ENCODE measurements at places on chromosomes 16 and 17.

DNA sequence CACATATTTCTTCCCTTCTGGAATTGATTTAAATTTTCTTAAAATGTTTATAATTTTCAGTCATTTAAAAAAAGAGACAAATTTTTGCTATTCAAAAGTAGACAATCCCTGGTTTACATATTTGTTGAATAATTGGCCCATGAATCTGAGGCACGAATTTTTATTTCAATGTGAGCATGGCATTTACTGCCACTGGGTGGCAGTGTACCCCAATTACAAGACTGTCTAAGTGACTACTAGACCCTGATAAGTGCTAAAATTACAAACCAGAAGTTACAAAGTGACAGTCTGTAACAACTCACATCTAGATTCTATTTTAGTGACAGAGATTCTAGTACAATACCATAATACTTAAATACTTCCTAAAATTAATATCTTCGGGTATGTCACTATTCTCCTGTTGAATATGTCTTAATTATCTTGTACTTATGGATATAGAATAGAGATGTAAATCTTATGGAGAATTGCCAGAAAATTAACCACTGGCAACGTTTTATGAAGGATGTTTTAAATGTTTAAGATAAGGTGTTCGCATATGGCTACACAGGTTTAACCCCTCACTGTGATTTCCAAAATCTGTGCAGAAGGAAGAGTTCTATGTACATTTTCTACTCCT, 235.8 kb downstream of the MAP2K4 start:
- DNase-seq: no peak

GRCh38 chr16:47734081-47734857, 273.1 kb downstream of the PHKB start:
- no peak for DNase-seq

GRCh38 chr17:78708510-78708973, 73.5 kb downstream of the CYTH1 start:
- DNase-seq: peak; percentile 52

DNA sequence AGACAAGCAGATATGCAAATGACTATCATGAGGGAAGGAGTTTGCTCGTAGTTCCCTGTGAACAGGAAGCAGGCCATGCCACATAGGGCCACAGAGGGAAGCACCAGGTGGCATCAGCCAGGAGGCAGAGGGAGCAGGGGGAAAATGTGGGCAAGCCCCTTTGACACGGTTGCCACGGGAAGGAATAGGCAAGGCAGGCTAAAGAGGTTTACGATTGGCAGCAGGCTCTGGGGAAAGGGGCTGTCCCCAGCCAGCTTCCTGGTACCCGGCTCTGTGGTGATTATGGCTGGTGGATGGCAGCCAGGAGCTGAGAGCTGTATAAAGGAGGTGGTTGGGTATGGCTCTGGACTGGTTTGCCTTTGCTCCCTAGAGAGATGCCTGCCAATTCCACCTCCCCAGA, 848 bp downstream of the CES3 start:
- no peak for DNase-seq

GRCh38 chr17:7479213-7480088, at the start of gene ZBTB4:
Gene ZBTB4, minus strand, starts transcription at chr17:7479631. Its CDS starts 12,830 bp downstream, at chr17:7466801.
- DNase-seq: peak; percentile 33

- peak; percentile 46 for DNase-seq
Measured at GRCh38 chr17:3639981-3640596, 3.5 kb downstream of the CTNS start.

GRCh38 chr16:86298758-86299134, 211.6 kb upstream of the FOXF1 start:
- no peak for DNase-seq

GRCh38 chr16:86424985-86425384, 85.3 kb upstream of the FOXF1 start:
- DNase-seq: no peak

DNA sequence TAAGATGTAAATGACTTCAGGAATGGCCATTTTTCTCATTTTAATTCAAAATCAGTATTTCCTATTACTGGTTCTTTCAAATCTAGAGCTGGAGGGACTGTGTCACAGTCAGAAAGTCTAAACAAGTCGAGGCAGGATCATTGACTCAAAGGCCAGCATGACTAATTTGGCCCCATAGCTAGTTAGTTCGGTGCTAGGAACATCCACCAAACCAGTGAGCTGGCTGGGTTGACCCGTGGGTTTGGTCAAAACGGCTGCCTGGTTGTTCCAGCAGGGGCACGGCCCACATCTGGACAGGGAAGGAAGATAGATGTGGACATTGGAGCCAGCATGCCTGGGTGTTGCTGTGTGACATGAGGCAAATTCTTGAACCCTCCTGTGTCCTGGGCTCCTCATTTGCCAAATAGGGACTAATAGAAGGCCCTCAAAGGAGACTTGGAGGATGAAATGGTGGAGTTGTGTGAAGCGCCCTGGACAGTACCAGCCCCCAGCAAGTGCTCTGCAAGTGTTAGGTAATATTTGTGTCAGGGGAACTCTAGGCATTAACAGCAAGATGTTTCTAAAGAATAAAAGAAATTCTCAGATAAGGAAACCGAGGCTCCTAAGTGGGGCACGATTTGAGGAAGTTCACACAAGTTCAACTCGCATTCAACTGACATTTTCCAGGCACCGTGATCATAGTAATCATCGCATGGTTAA, 46.2 kb downstream of the MEOX1 start:
- DNase-seq: no peak

DNA sequence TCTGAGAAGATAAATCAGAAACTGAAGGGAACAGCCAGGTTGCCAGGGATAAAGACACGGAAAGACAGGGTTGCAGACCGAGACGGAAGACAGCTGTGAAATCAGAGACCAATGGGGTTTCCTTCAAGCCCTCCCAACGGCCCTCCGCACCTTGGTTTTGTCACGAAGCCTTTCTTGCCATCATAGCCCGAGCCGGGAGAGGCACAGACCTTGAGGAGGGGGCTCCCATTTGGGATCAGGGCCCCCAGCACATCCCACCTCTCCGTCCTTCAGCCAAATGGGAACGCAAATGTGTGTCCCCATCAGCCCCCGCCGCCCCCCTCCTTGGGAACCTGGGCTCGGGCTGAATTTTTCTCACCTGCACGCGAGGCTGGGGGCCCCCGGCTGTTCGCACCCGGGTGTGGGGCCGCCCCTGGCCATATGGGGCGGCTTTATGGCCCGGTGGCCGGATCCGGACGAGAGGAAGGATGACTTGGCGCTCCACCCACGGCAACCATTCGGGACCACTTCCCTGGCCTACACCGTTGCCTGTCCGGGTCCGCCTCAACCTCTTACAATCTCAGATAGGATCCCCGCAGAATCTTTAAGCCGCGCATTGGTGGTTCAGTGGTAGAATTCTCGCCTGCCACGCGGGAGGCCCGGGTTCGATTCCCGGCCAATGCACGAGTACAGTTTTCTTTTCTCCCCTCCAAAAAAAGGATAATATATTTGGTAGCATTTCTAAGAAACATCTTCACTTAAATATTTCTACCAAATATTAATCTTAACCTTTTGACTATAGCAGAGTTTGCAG, 1.4 kb upstream of the HES7 start:
- DNase-seq: peak; percentile 92

GRCh38 chr16:979859-980594, 1.5 kb upstream of the SOX8 start:
- no peak for DNase-seq

DNA sequence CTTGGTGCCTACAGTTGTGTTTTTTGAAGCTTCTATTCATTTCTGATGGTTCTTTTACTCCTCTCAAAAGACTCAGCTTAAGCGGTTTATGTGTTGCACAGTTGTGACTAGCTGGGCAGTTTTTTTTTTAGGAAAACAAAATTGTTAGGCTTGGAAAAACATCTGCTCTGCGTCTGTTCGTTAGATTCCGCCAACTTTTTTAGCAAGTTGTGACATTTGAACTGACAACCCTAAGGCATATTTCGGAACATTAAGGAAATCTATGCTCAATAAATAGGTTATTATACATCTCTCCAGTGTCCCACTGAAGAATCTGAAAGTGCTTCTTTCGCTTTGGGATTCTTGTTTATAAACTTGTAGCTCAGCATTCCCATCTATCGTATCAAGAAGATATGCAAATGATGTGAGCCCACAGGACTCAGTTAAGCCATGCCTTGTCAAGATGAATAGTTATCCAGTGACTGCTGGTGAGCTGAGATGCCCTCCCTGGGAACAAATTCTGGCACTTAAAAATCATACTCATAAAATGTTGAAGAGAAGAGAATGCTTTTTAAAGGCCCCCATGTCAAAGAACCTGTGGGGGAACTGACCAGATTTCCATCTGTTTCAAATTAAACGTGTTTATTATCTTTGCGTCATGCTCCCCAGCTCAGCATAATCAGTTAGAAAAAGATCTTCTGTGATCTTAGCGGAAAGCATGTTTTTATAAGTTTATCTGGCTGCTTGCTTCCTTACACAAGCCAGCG, 109.0 kb upstream of the FAM20A start:
- no peak for DNase-seq

- DNase-seq: no peak
Measured at GRCh38 chr16:82891918-82892317, 265.1 kb downstream of the CDH13 start.

GRCh38 chr16:74298104-74298503, 1.5 kb downstream of the PSMD7 start:
- no peak for DNase-seq

DNA sequence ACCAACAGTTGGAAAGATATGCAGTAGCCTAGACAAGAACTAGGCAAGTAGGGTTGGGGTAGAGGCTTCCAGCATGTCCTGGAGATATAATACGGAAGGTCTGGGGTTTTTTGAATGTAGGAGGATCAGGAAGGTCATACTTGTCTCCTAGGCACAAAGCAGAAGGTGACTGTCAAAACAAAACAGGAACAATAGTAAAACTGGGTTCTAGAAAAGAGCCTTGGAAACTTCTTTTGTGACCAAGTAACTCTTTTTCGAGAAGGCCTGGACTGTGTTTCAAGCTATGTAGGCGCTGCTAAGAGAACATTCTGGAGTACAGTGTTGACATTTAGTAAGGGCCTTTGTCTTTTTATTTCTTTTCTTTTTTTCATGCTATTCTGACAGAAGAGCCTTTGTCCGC, 26.9 kb upstream of the TENT4B start:
- no peak for DNase-seq

DNA sequence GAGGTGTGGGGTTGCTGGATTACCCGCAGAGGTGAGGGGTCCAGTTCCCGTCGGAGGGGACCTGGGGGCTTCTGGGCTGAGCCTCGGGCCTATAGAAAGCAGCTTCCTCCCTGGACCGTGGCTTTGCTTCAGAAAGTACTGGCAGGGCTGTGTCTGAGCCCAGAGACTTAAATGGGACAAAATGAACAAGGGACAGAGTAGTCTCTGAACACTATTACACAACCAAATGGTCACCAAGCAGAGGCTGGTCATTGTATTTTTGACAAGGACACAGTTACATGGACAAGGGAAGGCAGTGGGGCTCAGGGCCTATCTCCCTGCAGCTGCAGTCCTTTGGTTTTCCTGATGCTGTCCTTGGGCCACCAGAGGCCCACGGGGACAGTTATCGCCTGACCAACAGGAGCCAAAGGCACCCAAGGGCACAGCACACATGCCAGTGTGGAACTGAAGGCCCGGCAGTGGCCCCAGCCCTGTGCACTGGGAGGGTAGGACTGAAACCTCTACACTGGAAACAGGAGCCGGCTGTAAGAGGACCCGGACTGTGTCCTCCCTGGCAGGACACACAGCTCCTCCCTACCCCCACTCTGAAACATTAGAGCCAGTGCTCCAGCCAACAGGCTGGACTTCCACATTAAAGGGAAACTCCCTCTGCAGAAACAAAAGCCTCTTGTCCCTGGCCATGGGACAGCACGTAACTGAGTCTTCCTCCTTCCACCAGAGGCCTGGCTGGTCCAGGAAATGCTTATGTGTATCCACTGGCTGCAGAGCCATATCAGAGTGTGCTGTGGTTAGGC, 26.0 kb upstream of the ERN1 start:
- DNase-seq: no peak

DNA sequence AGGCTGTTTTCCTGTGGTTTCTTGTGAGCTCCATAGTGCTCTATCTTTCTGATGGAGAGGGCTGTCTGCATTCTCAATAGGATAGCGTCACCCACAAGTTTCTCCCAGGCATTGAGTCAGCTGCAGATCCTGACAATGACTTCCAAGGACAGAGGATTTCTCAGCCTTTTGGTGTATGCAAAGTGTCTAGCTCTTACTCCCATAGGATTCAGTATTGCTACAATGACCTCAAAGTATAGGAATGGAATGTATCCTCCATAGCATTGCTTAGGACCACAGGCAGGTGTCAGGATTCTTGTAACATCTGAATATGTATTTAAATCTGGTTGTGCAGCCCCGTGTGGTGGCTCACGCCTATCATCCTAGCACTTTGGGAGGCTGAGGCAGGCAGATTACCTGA, 32.3 kb downstream of the SMIM36 start:
- no peak for DNase-seq
